Fibroblast of gingiva (primary cell): ENCODE measurements at places on chromosomes 7 and 10.

- no peak for DNase-seq
Observed at GRCh38 chr10:104391150-104391968, 37.7 kb downstream of the CFAP58 start.

DNA sequence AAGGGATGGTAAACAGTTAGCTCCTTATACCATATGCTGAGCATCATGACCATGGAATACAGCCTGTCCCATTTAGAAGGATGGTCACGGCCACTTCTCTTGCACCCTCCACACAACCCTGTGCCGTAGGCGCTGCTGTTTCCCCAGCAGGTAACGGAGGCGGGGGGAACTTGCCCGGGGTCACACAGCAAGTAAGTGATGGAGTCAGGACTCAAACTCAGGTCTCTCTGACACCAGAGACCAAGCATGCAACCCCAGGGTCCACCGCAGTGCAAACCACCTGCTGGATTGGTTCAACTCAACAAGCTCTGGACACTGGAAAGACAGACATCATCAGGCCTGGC, 71.6 kb downstream of the ZRANB1 start:
- DNase-seq, result no peak

- DNase-seq, result no peak
Observed at GRCh38 chr7:153934629-153935028, 117.6 kb upstream of the DPP6 start.

GRCh38 chr10:102670871-102671434, 26.7 kb downstream of the TRIM8 start:
- DNase-seq, result no peak

DNA sequence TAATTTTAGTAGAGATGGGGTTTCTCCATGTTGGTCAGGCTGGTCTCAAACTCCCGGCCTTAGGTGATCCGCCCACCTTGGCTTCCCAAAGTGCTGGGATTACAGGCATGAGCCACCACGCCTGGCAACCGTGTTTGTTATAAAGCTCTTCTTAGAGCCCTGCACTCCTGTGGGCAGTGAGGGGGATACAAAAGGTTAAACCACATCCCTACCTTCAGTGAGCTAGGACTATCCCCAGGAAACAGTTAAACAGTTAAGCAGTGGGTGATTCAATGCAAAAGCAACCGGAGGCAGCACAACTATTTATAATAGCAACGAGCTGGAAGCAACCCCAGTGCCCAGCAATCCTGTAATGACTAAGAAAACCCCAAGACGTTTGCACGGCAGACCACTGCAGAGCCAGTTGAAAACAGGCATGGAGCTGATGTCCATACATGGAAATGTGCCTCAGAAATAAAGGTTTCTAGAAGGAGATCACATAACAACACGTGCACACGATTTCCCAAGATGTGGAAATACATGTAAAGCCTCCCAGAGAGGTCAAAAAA, 107.2 kb upstream of the LYZL2 start:
- peak; percentile 100 for DNase-seq

GRCh38 chr7:106070567-106071254, 41.4 kb downstream of the SYPL1 start:
- DNase-seq, result no peak

GRCh38 chr10:117345143-117345542, 30.1 kb downstream of the PDZD8 start:
- no peak for DNase-seq

DNA sequence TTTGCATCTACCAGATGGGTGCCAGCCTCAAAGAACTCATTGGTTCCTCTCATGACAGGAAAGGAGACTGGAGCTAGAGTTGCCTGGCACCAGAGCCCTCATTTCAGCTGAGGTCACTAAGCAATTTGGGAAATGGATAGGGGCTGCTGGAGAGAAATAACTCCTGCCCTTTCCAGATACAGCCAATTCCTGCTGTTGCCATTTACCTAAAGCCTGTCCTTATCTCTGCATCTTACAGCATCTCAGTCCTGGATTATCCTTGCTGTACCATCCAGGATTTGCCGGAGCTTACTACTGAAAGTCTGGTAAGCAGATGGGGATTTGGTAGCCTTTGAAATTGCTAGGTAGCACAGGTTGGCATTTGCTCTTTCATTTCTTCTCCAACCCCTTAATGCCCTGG, 31.9 kb upstream of the SMKR1 start:
- DNase-seq, result no peak

DNA sequence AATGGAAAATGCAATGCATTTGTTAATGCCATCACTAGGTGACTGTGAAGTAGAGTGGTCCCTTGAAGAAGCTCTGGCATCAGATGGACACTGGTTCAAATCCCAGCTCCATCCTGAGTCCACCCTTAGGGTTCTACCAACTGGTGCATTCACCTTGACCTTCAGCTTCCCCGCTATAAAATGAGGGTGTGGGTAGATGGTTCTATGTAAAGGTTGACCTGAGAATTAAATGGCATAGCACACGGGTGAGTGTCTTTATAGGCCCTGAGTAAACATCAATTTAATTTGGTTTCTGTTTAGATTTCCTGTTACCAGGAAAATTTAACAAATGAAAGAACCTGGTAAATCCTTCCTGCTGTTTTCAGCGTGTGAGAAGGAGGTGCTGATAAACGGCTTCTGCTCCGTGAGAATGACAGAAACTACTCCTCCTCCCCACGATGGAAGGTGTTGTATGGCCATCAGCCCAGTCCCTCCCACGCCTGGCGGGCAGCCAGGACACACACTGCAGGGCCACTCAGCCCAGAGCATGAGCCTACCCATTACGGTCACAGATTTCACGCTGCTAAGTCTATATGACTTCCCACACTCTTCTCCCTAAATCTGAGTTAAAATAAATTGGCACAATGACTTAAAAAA, 210.1 kb downstream of the TNS3 start:
- no peak for DNase-seq

DNA sequence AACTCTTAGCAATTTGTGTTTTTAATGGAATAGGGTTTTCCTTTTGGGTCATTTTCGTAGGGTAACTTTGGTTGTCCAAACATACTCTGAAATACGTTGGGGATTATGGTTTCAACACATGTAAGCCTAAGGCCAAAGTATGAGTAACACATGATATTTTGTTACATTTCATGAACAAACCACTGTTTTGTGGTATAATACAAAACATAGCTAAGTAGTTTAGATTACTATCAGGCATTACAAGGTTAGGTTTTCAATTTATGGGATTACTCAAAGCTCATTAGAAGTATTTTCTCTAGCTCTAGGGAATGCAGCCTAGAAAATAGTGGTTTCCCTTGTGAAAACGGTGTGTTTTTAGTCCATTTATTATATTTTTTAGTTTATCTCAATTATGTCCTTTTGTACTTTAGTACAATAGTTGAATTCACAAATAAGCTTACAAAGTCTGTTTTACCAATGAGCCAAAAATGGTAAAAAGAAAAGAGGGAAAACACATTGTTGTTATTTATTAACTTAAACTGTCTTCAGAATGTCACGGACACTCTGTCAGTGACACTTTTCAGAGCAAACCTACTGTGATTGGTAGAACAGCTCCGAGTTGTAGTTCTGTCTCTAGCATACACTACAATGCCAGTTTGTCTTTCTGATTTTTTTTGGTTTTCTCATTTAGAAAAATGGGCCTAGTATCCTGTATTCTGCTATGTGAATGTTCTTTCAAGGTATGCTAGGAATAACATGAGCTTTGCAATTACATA, 473.7 kb downstream of the SUGCT start:
- DNase-seq, result peak; percentile 54

DNA sequence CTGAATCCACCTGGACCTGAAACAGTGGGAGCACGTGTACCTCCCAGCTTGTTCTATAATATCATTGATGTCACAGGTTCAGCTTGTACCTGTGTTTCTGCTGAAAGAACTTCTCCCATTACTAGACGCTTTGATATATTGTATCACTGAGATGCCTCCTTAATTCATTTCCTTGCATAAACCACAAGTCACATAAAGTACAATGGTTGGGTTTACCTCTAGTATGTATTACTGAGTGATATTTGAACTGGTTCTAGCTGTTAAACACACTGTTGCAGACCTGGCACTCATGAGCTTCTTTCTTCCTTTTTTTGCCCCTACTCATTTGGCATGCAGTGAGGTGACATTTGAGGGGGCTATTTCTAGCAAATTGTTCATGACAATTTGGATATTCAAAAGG, 106.6 kb upstream of the KLF14 start:
- no peak for DNase-seq

GRCh38 chr7:80478683-80479082, 33.2 kb downstream of the GNAT3 start:
- peak; percentile 26 for DNase-seq

DNA sequence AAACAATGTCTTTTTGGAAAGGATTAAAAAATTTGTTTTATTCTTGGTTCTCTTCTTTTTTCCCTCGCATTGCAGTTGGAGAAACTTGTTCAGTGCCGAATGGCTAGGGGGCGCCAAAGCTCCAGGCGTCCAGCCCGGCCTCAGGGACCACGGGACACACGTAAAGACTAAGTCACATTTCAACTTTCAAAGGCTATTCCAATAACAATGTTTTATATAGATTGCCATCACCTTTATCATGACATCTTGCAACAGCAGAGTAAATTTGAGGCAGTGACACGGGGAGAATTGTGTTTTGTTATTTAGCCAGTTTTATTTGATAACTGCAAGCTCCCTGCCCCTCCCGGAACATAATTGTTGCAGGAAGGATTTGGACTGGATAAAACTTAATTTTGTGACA, 2.2 kb upstream of the IGFBP3 start:
- peak; percentile 64 for DNase-seq

GRCh38 chr7:29878081-29878688, 71.9 kb downstream of the WIPF3 start:
- peak; percentile 24 for DNase-seq

DNA sequence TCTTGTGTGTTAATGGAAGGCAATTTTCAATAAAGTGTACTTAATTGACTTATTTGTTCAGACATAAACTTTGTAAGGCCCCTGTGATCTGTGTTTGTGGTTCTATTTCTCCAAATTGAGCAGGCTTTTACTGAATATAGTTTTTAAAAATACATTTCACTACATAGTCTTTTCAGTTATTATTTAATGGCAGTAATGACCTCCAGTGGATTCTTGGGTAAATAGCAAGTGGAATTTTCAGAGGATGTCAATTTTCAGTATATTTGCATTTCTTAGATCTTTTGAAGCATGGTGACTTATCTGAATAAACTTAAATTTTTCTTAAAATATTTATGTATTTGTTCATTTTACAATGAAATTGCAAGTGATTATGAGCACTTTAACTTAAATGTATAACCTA, 203.1 kb upstream of the PCLO start:
- DNase-seq, result no peak

DNA sequence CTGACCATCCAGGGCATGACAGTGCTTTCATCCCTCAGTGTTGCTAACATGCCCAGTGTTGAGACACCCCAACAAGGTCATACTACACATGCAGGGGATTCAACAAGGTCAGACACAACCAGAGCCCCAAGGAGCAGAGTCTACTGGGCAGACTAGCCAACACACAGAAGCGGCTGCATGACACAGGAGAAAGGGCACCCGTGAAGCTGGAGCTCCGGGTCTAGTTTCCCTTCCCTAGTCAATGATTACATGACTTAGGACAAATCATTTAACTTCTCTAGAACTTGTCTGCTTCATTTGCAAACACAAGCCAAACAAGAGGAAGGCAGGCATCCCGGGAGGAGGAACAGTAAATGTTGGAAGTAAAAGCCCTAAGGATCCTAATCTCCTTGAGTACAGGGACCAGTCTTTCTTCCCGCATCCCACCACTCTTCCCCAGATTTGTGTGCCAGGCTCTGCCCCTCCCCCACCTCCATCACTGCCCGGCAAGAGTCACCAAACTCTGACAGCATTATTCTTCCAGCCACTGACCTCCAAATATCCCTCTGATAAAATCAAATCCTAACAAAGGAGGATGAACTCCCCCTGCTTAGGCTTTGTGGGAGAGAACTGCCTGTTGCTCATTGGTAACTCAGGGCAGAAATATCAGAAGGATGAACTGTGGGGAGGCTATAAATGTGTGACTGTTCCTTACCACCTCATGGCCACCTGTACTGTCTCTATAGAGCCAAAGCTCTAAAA, 104.3 kb downstream of the KCNMA1 start:
- DNase-seq, result no peak

DNA sequence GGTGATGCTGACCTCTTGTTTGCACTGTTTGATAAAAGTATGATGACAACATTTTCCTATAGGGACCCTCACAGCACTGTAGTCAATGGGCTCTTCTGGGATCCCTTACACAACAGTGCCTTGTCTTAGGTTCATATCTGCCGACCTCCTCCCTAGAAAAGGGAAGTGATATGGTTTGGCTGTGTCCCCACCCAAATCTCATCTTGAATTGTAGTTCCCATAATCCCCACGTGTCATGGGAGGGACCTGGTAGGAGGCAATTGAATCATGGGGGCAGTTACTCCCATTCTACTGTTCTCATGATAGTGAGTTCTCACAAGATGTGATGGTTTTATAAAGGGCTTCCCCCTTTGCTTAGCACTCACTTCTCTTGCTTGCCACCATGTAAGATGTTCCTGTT, 23.1 kb downstream of the ZC3HAV1 start:
- no peak for DNase-seq

GRCh38 chr10:116251602-116252395, 21.2 kb downstream of the GFRA1 start:
- DNase-seq, result no peak

- no peak for DNase-seq
Observed at GRCh38 chr10:63537536-63537935, 16.3 kb downstream of the REEP3 start.

GRCh38 chr7:138079137-138079536, 2.9 kb downstream of the AKR1D1 start:
- DNase-seq, result no peak

- DNase-seq, result no peak
Observed at GRCh38 chr7:103988468-103989199, 824 bp downstream of the RELN start.

GRCh38 chr10:119775529-119775928, 49.7 kb downstream of the INPP5F start:
- no peak for DNase-seq

- DNase-seq, result peak; percentile 91
Observed at GRCh38 chr10:68096913-68097516, 12.3 kb upstream of the MYPN start.

DNA sequence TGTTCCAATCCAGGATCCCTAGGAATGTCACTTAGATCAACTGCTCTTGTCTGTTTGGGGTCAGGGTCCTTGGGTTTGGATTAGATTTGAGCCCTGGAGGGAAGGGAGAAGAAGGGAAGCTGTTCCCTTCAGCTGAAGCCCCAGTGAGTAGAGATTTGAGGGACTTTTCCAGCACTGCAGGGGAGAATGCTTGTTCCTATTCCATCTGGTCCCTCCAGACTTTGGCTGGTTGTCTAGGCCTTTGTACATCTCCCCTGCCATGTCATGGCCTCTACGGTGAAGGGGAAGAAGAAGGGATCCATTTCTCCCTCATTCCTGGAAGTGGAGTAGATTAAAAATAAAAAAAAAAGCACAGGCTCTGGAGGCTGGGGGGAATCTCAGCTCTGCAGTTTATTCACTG, 11.1 kb downstream of the C10orf62 start:
- DNase-seq, result no peak

GRCh38 chr10:31621733-31622132, 302.7 kb downstream of the ZEB1 start:
- DNase-seq, result no peak

DNA sequence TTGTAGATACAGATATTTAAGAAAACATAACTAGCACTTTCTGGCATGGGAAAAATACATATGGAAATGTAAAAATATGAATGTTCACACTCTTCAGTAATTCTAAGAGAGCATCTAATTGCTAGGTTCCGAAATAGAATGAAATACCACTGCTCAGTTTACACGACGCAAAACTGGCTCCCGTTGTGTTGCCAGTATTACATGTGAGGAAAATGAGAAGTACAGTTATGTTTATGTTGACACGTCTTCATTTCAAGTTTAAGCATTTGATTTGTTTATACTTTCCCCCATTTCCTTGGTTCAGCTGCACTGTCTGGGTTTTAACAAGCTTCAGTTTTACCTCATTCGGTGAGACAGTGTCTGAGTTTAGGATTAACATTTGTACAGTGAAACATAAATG, 275.8 kb upstream of the SEMA3D start:
- no peak for DNase-seq
